NCI-H1930 (cell line): ENCODE measurements at places on chromosomes 4 and X.

- DNase-seq = peak; percentile 26
Measured at GRCh38 chr4:80215449-80216052, 18.2 kb downstream of the PRDM8 start.

- no peak for DNase-seq
Measured at GRCh38 chr4:150582146-150582872, at the start of gene MAB21L2. Gene MAB21L2 (plus strand): TSS chr4:150582151. CDS start chr4:150583030, 879 bp downstream.

DNA sequence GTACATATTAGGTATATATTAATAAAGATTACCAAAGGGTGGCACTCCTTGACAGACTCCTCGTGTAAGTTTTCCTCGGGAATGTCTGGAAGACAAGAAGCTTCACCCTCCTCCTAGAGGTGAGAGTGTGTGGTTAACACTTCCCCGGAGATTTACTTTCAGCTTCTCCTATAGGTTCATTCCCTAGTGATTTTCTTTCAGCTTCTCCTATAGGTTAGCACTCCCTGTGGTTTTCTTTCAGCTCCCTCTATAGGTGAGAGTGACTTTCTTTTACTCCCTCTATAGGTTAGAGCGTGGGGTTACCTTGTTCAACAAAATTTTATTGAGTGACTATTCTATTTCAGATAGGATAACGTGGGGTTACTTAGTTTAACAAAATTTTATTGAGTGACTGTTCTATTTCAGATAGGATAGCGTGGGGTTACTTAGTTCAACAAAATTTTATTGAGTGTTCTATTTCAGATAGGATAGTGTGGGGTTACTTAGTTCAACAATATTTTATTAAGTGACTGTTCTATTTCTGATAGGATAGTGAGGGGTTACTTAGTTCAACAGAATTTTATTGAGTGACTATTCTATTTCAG is 106.0 kb upstream of the PLAC1 start:
- DNase-seq = no peak

GRCh38 chrX:123424546-123424945 is 240.5 kb downstream of the GRIA3 start:
- DNase-seq = no peak

- peak; percentile 5 for DNase-seq
Measured at GRCh38 chr4:138400543-138400942, 158.4 kb upstream of the SLC7A11 start.
